Chondrocyte (in vitro differentiated cells): ENCODE measurements at places on chromosomes 1 and 21. TPM values are rescaled to one million over a fixed set of nuclear protein-coding genes. Genes with fewer than 3 reads are reported as not detected.

DNA sequence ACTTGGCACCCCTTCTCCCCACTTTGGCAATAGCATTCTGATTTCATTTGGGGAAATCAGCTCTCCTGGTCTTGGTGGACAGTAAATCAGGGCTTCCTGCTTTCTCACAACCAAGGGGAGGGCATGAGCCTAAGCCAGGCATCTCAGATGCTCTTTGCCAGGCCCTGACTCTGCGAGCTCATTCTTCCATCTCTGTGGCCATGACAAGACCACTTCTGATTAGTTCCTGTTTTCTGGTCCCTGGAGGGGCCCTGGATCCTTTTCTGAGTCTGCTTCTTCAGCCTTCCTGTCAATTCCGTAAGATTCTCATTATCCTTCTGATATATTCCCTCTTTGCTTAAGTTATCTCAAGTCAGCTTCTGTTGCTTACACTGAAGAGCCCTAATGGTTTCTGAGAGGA, 210.4 kb downstream of the HIVEP3 start:
- H3K27me3 ChIP-seq = no peaks in the 10 kb centered on the region
- H3K36me3 ChIP-seq = no peaks in the 10 kb centered on the region

- H3K4me3 ChIP-seq = no peak overlapping the region
- peaks cover 3% of the 10 kb centered on the region for H3K36me3 ChIP-seq
- DNase-seq = no peak
- H3K4me1 ChIP-seq = peaks cover 14% of the 10 kb centered on the region
- H3K27ac ChIP-seq = no peak overlapping the region
Measured at GRCh38 chr21:33372582-33372981, 30.6 kb upstream of the IFNGR2 start.

DNA sequence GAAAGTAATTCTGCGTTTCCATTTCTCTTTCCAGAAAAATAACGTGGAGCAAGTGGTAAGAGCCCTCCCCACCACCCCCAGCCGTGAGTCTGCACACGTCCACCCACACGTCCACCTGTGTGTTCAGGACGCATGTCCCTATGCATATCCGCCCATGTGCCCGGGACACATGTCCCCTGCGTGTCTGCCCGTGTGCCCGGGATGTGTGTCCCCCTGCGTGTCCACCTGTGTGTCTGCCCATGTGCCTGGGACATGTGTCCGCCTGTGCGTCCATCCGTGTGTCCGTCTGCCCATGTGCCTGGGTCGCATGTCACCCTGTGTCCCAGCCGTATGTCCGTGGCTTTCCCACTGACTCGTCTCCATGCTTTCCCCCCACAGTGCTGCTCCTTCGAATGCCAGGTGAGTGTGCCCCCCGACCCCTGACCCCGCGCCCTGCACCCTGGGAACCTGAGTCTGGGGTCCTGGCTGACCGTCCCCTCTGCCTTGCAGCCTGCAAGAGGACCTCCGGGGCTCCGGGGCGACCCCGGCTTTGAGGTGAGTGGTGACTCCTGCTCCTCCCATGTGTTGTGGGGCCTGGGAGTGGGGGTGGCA, 5.6 kb downstream of the COL6A1 start:
- no peak overlapping the region for H3K27ac ChIP-seq
- peaks cover 17% of the 10 kb centered on the region for H3K4me1 ChIP-seq
- peaks cover 20% of the 10 kb centered on the region for H3K36me3 ChIP-seq
- H3K4me3 ChIP-seq = no peak overlapping the region

DNA sequence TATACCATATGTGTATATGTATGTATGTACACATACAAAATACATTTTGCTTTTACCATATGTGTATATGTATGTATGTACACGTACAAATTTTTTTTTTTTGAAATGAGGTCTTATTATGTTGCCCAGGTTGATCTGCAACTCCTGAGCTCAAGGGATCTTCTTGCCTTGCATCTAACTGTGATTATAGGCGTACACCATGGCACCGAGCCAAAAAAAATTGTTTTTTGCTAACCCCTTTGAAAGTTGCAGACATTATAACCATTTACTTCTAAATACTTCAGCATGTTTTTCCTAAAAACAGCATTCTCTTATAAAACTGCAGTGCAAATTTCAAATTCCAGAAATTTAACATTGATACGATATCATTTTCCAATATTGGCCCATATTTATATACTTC, 147.0 kb downstream of the POU2F1 start:
- H3K27me3 ChIP-seq = no peaks in the 10 kb centered on the region
- no peak overlapping the region for H3K27ac ChIP-seq
- H3K4me1 ChIP-seq = peaks cover 5% of the 10 kb centered on the region
- H3K4me3 ChIP-seq = no peak overlapping the region
- peaks cover 2% of the 10 kb centered on the region for H3K36me3 ChIP-seq

DNA sequence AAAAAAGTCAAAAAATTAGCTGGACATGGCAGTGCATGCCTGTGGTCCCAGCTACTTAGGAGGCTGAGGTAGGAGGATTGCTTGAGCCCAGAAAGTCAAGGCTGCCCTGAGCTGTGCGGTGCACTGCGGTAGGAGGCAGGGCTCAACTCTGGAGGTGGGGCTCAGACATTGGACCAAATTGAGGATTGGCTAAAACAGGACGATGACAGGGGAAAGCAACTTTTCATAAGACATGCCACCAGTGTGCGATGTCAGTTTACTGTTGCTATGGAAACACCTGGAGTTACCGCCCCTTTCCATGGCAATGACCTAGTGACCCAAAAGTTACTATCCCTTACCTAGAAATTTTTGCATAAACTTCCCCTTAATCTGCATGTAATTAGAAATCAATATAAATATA, 85.3 kb downstream of the DISP3 start:
- peaks cover 50% of the 10 kb centered on the region for H3K27me3 ChIP-seq
- DNase-seq = no peak
- H3K4me3 ChIP-seq = no peak overlapping the region
- H3K4me1 ChIP-seq = peaks cover 14% of the 10 kb centered on the region
- no peak overlapping the region for H3K27ac ChIP-seq

- peaks cover 9% of the 10 kb centered on the region for H3K4me1 ChIP-seq
- no peak overlapping the region for H3K27ac ChIP-seq
- peaks cover 1% of the 10 kb centered on the region for H3K36me3 ChIP-seq
- no peaks in the 10 kb centered on the region for H3K27me3 ChIP-seq
- H3K4me3 ChIP-seq = no peak overlapping the region
Measured at GRCh38 chr1:91826649-91827048, 59.3 kb downstream of the TGFBR3 start.

GRCh38 chr21:45469273-45470086, 64.5 kb downstream of the COL18A1 start:
- H3K27me3 ChIP-seq = no peaks in the 10 kb centered on the region
- no peak overlapping the region for H3K4me3 ChIP-seq
- peaks cover 46% of the 10 kb centered on the region for H3K4me1 ChIP-seq
- H3K36me3 ChIP-seq = peaks cover 11% of the 10 kb centered on the region
- DNase-seq = no peak

DNA sequence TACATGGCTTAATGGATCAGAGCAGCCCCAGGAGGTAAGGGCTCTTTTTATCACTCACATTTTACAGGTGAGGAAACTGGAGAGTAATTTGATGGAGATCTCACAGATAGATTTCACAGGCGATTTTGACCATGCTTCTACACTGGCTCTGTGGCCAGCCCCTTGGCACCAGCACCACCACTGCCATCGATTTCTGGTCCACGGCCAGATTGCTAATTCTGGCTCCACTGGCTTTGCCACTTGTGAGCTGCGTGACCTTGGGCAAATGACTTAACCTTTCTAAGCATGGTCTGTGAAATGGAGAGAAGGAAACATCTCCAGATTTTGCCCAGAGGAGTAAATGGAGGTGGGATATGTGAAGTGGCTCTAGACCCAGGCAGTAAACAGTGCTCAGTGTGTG, 32.6 kb downstream of the KCNC4 start:
- DNase-seq = no peak
- no peak overlapping the region for H3K4me3 ChIP-seq
- peaks cover 23% of the 10 kb centered on the region for H3K27me3 ChIP-seq
- H3K4me1 ChIP-seq = peaks cover 8% of the 10 kb centered on the region
- H3K27ac ChIP-seq = no peak overlapping the region

DNA sequence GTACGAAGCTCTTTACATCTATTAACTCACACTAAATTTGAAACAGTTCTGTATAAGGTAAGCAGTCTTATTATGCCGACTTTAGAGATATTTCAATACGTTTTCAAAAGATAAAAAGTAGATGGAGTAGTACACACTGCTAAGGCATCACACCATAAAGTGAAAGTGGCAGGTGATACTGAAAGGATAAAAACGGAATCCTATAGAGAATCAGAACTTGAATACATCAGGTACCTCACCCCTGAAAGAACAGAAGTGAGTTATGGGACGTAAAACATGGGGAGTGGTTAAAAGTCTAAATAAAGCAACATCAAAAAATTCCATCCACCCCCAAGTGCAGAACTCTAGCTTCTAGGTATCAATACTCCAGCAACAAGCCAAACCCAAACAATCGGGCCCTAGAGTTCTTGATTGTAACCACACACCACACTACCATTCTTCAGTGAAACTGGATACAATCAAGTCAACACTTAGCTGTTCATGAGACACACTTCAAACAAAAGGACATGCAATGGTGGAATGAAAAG, 142.6 kb downstream of the SMYD3 start:
- peaks cover 9% of the 10 kb centered on the region for H3K36me3 ChIP-seq
- no peak overlapping the region for H3K27ac ChIP-seq
- no peaks in the 10 kb centered on the region for H3K27me3 ChIP-seq
- DNase-seq = no peak

DNA sequence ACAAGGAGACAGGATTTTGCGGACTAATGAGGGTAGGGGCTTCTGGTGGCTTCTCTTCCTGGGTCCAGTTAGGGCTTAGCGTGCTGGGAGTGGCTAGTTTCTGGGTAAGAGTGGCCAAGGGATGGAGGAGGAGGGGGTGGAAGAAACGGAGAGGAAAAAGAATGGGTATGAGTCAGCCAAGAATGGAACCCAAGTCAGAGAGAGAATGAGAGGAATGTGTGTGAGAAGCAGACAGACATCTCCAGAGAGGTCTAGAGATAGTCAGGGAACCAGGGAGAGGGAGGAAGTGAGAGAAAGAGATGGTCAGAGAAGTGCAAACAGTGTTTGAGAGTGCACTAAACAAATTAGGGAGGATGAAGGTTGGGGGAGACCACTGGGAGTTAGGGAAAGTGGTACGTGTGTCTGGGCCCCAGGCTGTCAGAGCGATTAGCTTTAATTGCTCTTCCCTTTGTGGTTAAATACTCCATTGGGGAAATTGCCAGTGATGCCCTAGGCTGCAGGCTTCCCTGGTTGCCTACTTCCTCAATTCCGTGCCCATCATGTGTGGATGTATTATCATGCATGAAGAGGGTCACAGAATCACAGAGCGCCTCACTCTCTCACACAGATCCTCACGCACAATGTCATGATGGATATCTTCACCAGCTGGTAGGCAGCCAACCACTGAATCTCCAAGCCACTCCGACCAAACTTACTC, 1.4 kb downstream of the PEA15 start:
- H3K27ac ChIP-seq = peak overlapping the region; percentile 99
- peaks cover 21% of the 10 kb centered on the region for H3K36me3 ChIP-seq
- peak overlapping the region; percentile 89 for H3K4me3 ChIP-seq
- no peaks in the 10 kb centered on the region for H3K27me3 ChIP-seq

DNA sequence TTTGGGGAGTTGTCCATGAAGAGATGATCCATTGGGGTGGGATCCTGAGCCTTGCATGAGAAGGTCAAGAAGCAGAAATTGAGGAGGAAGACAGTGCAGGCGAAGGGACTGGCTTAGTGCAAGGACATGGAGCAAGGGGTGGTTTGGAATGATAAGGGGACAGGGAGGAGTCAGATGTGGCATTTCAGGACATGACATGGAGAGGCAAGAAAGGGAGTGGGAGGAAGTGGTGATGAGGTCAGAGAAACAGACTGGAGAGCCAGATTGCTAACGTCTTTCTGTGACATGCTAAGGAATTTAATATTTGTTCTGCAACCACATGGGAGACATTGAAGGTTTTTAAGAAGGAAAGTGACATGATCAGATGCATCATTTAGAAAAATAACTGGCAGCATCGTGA, 346.8 kb upstream of the FMN2 start:
- no peak overlapping the region for H3K27ac ChIP-seq
- H3K4me1 ChIP-seq = no peaks in the 10 kb centered on the region
- DNase-seq = no peak
- H3K36me3 ChIP-seq = no peaks in the 10 kb centered on the region

DNA sequence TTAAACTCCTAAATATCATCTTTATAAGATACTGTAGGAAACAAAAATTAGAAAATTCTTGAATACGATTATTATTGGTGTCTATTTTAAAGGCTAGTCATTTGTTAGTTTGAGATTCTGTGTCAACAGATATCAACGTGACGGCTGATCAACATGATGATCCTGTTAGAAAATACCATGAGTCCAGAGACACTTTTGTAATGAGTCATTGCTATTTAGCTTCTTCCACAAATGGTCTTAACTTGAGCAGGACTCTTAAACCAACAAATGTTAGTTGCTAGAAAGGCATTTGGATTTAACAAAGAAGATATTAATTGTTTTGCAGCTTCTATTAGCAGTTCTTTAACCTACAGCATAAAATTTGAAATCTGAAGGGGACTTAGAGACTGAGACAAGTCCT, 131.2 kb downstream of the TGFB2 start:
- H3K4me3 ChIP-seq = no peak overlapping the region
- no peak for DNase-seq
- peak overlapping the region; percentile 89 for H3K27ac ChIP-seq

The AVPR1B gene
- total RNA-seq = not detected in 3 replicates

The LCE3D gene
- not detected in 3 replicates for total RNA-seq

The ZNF648 gene
- not detected in 3 replicates for total RNA-seq

The MT1HL1 gene
- not detected in 3 replicates for total RNA-seq
